ENCODE measurements at places on chromosomes 3 and 15.

GRCh38 chr3:122523317-122523716, 8.6 kb upstream of the KPNA1 start:
- DNase-seq, result no peak

DNA sequence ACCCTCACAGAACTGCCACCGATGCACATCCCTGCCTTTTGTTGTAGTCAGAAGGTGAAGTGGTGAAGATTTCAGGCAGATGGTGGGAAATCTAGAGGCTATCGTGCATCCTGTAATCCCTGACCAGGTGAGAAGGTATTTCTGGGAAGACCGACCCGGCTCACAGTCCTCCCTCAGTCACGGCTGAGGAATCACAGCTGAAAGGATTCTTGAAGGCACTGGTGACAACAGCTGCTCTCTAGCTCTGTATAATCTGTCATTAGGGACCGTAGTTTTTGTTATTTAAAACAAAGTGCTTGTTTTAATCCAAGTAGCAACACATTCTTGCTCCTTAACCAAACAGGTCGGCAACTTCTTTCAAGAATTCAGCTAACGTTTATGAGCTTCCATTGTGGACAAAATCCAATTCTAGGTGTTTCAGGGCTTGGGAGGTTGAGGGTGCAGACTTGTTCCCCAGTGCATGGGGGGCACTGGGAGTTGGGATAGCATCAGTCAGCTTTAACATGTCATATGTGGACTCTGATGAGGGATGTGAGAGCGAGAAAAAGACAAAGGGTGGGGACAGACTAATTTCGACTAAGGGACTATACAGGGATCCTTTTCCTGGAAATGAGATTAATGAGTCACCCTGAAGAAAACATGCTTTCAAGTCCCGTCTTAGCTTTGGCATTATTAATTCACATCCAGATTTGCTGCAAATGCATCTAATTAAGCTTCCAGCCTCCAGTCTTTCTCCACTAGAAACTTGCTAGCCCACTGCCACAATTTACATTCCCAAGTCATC, 141.0 kb upstream of the RASGRP1 start:
- DNase-seq, result no peak

- DNase-seq, result no peak
Observed at GRCh38 chr3:114452937-114453336, 159.1 kb downstream of the TIGIT start.

DNA sequence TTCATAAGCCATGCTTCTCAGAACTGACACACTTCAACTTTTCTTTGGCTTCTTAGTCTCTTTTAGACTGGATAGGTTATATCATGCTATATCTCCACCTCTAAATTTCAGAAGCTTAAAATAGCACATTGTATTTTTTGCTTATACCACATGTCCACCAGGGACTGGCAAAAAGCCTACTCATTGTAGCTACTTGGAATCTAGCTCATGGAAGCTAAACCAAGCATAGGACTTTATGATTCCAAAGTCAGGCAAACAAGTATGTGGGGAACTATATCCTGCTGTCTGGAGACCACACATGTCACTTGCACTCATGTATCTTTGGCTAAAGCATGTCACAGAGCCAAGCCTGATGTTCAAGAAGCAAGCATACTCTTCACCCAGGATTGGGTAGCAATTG, 245.0 kb upstream of the RASGRP1 start:
- no peak for DNase-seq

- DNase-seq, result no peak
Observed at GRCh38 chr3:13148561-13149329, 75.5 kb upstream of the IQSEC1 start.

Data from GM06990 (cell line).